ENCODE measurements at places on chromosomes 5 and 9.

DNA sequence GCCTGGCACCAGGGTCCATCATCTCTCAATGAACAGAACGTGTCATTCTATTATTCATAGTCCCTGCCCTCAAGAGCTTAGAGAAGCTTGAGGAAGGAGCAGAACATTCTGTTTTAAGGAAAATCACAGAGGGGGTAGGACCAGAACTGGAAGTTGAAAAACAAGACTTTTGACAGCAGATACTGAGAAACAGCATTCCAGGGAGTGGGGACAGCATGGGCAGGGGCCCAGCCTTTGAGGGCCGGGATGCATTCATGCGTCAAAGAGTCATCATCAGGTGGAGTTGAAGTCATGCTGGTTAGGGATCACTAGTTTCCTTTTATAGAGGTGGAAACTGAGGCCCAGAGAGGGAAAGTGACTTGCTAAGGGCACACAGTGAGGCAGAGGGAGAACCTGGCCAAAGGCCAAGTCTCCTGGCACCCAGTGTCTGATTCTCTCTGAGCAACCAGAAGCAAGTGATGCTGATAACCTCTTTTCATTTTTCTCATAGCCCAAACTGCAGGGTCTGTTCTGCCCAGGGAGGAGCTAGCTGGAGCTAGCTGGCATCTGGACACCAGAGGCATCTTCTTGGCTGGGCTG lies 41.5 kb upstream of the STXBP1 start:
- no peak for DNase-seq

DNA sequence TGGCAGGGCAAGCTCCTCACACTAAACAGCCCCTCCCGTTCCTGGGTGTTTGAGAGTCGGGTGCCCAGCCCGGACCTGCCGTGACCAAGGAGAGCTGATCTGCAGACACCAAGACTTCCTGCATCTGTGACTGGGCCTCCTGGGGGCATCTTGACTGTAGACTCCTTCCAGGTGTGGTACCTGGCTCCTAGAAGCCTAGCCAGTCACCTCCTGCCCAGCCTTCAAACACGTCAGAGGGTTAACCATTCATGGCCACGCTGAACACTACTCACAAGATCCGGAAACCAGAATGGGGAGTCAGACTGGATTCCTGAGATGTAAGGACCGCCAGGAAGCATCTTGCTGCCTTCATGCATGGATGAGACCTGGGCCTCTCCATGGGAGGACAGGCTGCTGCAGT lies 3.7 kb upstream of the LCN2 start:
- no peak for DNase-seq

DNA sequence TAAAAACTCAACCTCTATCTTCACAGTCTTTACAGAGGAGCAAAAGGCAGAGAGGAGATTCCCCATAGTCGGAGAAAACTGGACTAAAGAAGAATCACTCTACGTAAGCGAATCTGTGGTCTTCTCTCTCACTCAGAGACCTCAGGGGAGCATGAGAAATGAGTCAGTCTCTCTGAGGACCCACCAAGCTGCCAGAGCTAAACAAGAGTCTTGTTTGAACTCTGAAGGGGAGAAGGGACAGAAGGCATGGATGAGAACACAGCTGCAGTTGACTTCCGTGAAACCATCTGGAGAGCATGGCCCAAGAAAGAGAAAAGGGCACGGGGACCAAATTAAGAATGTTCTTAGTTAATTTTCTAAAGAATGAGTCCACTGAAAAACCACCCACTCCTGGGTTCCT lies 12.8 kb upstream of the MAN2A1 start:
- no peak for DNase-seq

- DNase-seq, result no peak
Observed at GRCh38 chr5:79088507-79088906, 18.9 kb downstream of the BHMT2 start.

DNA sequence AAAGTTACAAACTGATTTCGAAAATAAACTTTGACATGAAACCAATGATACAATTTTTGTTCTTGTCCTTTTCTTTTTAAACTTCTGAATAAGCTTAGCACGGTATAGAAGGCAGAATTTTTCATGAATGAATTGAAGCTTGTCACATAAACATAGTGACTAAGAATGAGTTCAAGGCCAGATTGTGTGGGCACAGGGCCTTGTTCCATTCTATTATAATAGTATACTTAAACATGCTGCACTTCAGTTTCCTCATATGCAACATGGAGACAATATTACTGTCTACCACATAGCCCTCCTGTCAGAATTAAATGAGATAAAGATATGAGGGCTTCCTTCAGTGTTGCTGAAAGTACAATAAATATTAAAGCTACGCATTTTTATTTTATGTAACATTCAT lies 204.2 kb upstream of the HAPLN1 start:
- DNase-seq, result no peak

- no peak for DNase-seq
Observed at GRCh38 chr9:116152390-116152789, 1.2 kb upstream of the PAPPA start.

DNA sequence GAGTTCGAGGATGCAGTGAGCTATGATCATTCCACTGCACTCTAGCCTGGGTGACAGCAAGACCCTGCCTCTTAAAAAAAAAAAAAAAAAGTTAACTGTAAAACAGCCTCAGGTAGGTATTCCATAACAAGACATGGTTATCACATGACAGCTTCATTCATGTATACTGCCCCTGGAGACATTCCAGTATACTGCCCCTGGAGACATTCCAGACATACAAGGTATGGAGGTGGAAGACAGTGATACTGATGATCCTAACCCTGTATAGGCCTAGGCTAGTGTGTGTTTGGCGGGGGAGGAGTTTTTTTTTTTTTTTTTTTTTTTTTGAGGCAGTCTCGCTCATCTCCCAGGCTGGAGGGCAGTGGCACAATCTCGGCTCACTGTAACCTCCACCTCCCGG lies 105.5 kb downstream of the RICTOR start:
- DNase-seq, result no peak

- DNase-seq, result no peak
Observed at GRCh38 chr5:124856726-124857125, 110.3 kb upstream of the ZNF608 start.

DNA sequence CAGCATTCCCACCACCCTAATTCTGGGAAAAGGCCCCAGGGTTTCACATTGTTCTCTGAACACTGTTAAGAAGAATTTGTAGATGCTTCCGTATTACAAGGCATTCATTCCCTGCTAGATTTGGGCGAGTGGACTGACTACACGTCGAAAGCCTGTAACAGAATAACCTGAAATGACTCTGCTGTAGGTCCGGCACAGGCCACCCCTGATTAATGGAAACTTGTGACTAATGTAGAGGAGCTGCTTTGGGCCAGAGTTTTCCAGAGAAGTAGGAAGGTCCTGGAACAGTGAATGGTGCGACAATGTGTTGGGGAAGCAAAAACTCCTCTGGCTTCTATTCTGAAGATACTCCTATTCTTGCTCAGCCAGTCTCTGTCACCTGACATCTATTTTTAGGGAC lies 87.6 kb downstream of the NR3C1 start:
- DNase-seq, result no peak

- DNase-seq, result no peak
Observed at GRCh38 chr5:92969781-92970237, 611.2 kb downstream of the NR2F1-AS1 start.

- DNase-seq, result no peak
Observed at GRCh38 chr5:53956196-53956595, 354.2 kb downstream of the ARL15 start.

GRCh38 chr5:65366655-65367054 lies 115.1 kb downstream of the ADAMTS6 start:
- no peak for DNase-seq

- DNase-seq, result no peak
Observed at GRCh38 chr5:162485666-162486292, 418.2 kb downstream of the GABRG2 start.

DNA sequence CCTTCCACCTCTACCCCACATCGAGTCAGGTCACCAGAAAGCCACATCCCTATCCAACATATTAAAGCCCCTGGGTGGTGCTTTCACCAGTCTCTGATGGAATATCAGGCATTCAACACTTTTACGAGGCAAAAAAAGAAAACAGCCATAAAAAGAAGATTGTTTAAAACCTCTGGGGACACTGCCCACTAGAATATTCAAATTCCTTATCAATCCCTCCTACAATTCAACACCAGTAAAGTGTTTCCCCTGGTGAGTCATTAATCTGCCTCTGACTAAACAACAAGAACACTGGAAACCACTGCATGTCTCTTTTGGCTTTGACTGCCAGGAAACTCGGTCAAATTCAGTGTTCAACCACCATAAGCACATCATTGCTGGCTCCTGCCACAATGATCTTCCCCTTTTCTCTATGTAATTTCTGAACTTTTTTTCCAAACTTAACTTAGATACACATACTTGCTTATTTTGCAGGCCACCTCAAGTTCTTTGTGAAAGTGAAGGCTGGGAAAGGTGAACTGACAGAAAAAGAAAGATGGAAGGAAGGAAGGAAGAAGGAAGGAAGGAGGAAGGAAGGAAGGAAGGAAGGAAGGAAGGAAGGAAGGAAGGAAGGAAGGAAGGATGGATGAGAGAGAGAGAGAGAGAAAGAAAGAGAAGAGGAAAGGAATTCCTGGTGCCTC lies 105.3 kb downstream of the PAX5 start:
- no peak for DNase-seq

- no peak for DNase-seq
Observed at GRCh38 chr5:80860924-80861613, 99.1 kb upstream of the RASGRF2 start.

- no peak for DNase-seq
Observed at GRCh38 chr9:36960575-36960955, 73.5 kb downstream of the PAX5 start.

DNA sequence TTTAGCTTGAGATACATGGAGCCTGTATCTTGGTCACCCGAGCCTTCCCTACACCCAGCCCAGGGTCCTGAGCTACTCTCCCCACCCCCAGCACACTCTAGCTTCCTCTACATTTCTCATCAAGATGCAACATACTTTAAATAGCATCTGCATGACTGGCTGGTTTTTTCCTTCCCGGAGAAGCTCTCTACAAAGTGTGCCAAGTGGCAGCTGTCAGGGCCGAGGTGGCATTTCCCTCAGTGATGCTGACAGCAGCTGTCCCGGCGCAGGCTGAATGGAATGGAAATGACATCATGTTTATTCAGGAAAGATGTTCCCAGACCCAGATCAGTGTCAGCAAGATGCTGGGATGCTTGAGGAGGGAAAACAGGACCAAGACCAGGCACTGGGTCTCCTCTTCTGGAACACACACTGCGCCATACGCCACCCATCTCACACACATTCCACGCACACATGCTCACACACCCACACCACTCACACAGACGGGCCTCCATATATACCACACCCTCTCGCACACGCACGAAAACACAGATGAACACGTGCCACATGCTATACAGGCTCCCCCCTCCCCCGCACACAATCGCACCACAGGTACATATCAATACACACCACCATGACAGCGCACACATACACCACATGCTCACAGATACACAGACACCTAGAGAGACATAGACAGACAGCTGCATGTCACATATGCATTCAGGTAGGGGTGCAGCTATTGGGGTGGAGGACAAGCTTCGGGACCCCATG lies 67.8 kb downstream of the LHX2 start:
- no peak for DNase-seq

- no peak for DNase-seq
Observed at GRCh38 chr5:140570058-140570457, 5.4 kb downstream of the SLC35A4 start.

DNA sequence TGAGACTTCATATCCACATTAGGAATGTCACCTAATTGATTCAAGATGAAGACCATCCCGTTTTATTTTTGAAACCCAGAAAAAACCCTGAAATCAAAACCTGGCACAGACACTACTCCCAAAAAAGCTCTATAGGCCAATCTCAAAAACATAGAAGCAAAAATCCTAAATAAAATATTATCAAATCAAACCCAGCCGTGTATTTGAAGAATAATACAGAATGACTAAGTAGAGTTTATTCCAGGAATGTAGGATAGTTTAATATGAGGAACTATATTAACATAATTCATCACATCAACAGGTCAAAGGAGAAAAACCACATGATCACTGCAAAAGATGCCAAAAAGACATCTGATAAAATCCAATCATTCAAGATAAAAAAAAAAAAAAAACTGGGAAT lies 167.1 kb downstream of the ACTL7B start:
- DNase-seq, result no peak

GRCh38 chr9:136969150-136969549 lies 8.2 kb upstream of the PTGDS start:
- no peak for DNase-seq

GRCh38 chr9:88359974-88360373 lies 28.3 kb upstream of the SPIN1 start:
- DNase-seq, result no peak

DNA sequence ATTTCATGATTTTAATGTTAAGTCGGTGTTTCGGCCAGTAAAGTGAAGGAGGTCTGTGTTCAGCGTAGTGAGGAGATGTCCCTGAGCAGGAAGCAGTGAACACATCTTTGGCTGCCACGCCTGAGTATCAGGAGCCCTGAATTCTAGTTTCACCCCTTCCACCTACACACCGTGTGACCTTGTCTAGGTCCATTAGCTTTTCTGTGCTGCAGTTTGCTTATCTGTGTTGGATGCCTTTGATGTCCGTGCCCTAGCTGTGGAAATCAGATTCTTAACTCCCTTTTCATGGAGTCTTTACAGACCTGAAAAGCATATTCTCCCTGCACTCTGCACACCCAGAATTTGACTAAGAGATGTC lies 601 bp downstream of the FBXO38 start:
- no peak for DNase-seq

DNA sequence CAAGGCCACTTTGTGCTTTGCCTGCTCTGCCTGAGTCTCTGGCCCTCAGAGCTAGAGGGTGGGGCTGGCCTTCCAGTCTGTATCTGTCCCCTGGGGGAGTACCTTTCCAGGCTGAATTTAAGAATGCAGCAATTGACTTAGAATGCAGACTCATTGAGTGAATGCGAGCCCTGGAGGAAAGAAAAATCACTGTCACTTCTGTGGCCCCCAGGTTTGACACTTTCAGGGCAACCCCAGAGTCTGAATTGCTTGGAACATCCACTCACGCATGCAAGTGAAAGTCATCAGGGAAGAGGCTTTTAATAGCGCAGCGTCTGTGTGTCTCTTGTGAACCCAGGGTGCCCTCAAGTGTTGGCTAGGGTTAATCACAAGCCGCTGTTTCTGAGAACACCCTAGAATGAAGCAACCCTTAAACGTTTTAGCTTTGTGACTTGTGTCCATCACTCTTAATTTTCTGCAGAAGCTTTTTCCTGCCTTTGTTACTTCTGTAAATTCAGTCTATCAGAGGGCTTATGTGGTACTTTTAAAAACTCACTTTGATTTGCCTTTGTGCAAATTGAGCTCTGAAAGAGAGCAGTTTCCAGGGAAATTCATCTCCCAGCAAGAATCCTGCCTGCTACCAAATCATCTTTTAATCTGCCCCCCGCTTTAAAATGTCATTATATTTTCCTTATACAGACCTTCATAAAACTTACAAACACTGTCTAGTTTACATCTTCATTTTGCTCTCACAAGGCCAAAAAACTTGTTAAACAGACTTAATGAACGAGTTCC lies 146.8 kb upstream of the IQGAP2 start:
- DNase-seq, result peak; percentile 7

DNA sequence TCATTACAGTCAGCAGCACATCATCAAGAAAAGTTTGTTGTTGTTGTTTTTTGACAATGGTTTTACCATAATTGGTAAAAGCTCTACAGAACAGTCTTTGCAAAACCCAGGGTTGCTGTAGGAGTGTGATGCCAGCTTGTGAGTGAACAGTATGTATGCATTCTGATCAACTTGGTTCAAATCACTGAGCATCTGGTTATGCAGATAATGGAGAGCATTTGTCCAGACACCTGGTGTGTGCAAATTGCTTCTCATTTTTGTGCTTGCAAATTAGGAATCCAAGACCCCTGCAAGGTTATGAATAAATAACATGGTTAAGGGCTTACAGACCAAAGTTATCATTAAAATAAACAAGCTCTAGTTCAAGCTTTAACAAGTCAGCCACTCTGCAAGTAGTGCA lies 448.7 kb upstream of the ACTBL2 start:
- no peak for DNase-seq

All from effector CD8-positive, alpha-beta T cell (primary cell).